ENCODE measurements at places on chromosomes 5 and 9.

GRCh38 chr5:178586396-178586795 is 3.8 kb downstream of the COL23A1 start:
- DNase-seq, result no peak

DNA sequence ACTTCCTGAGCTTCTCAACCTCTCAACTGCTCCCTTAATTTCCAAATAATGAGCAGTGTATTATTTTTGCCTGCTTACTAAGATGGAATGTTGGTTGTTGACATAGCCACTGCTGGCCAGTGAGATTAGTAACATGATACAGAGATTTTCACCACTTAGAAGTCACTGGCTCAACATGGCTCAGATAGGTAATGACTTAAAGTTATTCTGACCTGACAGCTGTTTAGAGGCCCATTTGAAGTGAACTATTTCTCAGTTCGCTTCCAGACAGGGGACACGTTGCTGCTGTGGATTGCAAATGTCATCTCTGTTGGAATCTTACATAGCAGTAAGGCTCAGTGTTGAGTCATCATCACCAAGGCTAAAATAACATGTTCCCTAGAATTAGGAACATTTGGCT is 490.2 kb downstream of the TLE4 start:
- DNase-seq, result no peak

- no peak for DNase-seq
These were observed 131.4 kb downstream of the MAST4 start for GRCh38 chr5:66727630-66728029.

- DNase-seq, result no peak
These were observed 527 bp downstream of the MEF2C start for GRCh38 chr5:88882276-88883038.

DNA sequence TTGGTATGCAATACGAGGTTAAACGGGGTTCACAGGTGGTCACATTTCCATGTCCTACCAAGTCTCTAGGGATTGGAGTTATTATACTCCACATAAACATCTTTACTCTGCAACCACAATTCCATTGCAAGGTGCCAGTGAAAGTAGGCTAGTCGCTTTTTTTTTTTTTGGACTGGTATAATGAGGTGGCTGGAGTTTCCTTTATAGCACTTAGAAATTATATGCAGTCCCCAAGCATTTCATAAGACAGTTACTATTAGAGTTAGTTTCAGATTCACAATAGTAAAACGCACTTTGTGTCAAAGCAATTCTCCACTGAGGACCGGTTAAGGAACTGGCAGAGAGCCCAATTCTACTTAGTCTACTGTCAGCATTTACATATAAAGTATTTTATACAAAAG is 1.4 kb downstream of the MEF2C start:
- DNase-seq, result no peak

DNA sequence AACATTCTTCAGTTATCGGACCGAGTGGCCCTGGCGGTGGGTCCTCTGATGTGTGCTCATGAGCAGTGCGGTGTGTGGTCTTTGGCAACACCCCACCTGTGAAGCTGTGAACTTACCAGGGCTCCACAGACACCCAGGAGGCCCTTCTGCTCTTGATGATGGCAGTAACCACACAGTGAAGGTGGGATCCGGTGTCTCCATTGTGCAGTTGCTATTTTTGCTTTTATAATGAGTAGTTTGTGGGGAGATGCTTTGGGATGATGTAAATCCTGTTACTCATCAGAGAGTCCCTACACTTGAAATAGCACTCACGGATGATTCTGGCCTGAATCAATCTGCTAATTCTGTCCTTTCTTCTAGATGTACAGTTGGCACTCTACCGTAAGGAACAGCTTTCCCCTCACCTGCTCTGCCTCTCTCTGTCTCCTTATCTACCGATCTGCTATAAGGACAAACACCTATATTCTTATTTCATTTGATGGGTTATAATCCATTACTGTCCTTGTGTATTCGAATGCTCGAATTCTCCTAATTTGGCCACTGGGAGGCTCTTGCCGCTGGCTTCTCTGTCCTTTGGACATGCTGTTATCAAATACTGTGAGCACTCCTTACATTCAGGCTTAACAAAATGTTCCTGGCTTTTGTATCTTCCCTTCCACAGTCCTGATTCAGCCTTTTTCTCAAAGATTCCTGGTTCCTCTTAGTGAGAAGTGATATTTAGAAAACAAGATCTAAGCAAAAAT is 20.2 kb downstream of the ATPSCKMT start:
- DNase-seq, result no peak
